Femur (tissue), 1 donor: ENCODE measurements at places on chromosomes 4 and X.

- DNase-seq: no peak
Observed at GRCh38 chr4:132614682-132615081, 534.4 kb upstream of the PCDH10 start.

DNA sequence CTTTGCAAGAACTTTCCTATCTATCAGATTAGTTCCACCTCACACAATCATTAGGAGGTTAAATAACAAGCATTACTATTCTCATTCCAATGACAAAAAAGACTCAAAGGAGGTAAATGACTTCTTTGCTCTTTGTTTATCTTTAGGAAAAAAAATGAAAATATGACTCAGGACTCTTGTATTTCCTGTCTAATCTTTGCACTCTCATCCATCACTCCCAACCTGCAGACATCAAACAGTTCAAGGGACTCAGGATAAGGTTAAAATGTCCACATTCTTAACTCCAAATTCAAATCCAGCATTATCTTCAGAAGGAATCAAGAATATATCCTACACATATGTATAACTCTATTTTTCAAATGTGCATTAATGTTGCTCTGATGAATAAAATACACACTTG lies 139.6 kb downstream of the UNC5C start:
- no peak for DNase-seq

- DNase-seq: peak; percentile 23
Observed at GRCh38 chr4:101103381-101104142, 243.8 kb downstream of the PPP3CA start.

- DNase-seq: no peak
Observed at GRCh38 chrX:44244008-44244407, 99.5 kb downstream of the EFHC2 start.

GRCh38 chr4:174089711-174090110 lies 193.8 kb downstream of the FBXO8 start:
- no peak for DNase-seq

DNA sequence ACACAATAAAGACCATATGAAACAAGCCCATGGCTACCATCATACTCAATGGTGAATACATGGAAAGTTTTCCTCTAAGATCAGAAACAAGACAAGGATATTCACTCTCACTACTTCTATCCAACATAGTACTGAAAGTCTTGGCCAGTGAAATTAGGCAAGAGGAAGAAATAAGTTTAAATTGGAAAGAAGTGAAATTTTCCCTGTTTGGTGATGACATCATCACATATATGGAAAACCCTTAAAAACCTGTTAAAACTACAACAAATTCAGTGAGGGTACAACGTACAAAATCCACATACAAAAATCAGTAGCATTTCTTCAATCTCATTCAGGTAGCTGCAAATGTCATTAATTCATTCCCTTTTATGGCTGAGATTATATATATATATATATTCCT lies 164.0 kb upstream of the IRS4 start:
- no peak for DNase-seq

GRCh38 chr4:141730805-141731204 lies 94.4 kb downstream of the IL15 start:
- DNase-seq: no peak

DNA sequence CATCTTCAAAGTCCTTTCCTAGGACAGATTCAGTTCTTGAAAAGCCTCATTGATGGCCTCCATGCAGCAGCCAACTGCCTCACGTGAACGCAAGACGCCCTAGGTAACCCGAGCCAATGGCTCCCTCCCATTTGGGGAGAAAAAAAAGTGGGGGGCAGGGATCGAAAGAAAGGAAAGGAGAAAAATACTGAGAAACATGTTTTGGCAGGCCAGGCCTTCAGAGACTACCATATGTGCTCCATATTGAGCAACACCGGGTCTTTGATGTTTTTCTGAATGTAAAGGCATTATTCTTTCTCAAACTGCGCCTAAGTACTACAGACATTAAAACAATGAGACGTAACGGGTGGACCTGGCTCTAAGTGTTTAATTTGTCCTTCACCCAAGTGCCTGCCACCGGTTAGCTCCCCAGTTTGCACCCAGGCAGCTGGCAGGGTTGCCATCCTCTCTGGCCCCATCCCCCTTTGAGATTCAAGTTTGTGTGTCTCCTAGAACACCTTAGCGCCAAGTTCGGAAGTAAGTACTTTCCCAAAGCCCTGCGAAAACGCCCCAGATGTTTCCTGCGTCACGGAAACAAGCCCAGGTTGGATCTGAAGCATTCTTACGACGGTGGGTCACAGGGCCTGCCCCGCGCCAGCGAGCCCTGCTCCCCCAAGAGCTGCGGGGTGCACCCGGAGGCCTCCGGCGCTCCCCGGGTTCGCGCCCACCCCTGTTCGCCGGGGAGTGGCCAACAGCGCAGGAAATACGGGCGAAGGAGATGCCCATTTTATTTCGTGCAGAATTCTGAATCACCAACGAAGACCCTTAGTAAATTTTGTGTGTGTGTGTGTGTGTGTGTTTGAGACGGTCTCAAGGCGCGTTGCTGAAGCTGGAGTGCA lies 30.1 kb downstream of the HAND2 start:
- DNase-seq: no peak
